SJSA1 (cell line): ENCODE measurements at places on chromosomes 13 and 19. TPM values are rescaled to one million over a fixed set of nuclear protein-coding genes. Genes with fewer than 3 reads are reported as not detected.
A peak's percentile ranks its signal among the peaks of the same experiment; 100 is the strongest.

- no peak for DNase-seq
- no peak overlapping the region for H3K27ac ChIP-seq
- H3K36me3 ChIP-seq: no peaks in the 10 kb centered on the region
- H3K27me3 ChIP-seq: no peaks in the 10 kb centered on the region
- H3K4me3 ChIP-seq: no peak overlapping the region
Observed at GRCh38 chr19:42529248-42529764, 1.0 kb upstream of the CEACAM1 start.

GRCh38 chr13:111219950-111220349 is 100.5 kb upstream of the TEX29 start:
- H3K4me3 ChIP-seq: no peak overlapping the region
- no peak for DNase-seq
- peaks cover 7% of the 10 kb centered on the region for H3K4me1 ChIP-seq
- peaks cover 40% of the 10 kb centered on the region for H3K36me3 ChIP-seq
- H3K27ac ChIP-seq: no peak overlapping the region

DNA sequence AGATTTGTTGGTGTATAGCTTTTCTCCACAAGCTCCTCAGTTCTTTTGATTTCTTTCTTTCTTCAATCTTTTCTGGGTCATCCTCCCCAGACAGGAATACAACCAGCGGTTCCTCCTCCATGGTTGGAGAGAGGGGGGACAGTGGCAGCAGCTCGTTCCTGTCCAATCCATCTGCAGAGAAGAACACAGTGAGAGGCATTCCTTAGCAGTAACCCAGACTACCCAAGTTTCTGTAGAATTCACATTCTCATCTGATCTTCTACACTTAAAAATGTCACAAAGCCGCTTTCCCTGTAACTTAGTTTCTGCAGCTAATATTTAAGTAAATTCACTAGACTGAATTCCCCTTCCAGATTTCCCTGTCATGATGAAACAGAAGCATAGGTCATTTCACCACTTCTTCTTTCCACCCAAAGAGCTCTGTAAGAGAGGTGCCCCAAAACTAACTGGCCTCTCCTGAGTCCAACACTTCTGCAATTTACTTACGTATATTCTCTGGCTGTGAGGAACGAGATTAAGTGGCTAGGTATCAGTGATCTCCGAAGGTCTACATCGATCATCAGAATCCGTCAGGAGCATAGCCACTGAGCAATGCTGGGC is 171.9 kb downstream of the TBC1D4 start:
- H3K4me3 ChIP-seq: no peak overlapping the region
- no peaks in the 10 kb centered on the region for H3K4me1 ChIP-seq
- no peak overlapping the region for H3K27ac ChIP-seq
- peaks cover 6% of the 10 kb centered on the region; the same call in 1 of the 2 replicates for H3K36me3 ChIP-seq
- no peak for DNase-seq

GRCh38 chr19:10189616-10190015 is 5.1 kb downstream of the DNMT1 start:
- H3K27ac ChIP-seq: no peak overlapping the region
- no peaks in the 10 kb centered on the region for H3K27me3 ChIP-seq
- peaks cover 22% of the 10 kb centered on the region for H3K4me1 ChIP-seq
- no peak overlapping the region for H3K4me3 ChIP-seq
- peaks cover 90% of the 10 kb centered on the region for H3K36me3 ChIP-seq

DNA sequence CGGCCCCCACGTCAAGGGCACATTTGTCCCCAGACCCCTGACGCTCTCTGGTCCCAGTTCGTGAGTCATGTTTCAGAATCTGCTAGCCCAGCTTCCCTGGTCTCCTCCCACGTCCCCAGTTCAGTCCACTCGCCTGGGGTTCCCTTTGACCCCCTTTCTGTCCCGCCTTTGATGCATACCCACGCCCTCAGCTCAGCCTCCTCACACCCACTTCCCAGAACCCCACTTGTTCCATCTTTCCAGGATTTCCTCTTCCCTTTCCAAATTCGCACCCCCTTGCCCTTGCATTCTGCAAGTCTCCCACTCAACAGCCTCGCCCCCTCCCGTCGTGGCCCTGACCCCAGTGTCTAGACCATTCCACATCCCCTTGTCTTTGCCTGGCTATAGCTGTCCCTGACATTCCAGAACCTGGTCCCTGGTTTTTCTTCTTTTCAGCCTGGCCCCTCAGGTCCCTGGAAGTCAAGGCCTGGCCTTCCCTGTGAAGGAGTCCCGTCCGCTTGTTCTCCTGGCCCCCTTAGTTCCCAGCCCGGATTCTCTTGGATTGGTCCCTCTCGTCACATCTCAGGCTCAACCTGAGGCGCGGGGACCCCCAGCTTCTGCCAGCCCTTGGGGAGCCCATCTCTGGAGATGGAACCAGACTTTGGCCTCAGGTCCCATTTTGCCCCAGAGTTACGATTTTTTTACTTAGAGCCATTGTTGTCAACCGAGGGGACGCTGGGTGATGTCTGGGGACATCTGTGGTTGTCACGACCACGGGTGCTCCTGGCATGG is 1.3 kb downstream of the NCLN start:
- peaks cover 55% of the 10 kb centered on the region for H3K36me3 ChIP-seq
- peak overlapping the region; percentile 40; the same call in 1 of the 2 replicates for H3K27ac ChIP-seq
- no peaks in the 10 kb centered on the region for H3K27me3 ChIP-seq
- DNase-seq: no peak
- peak overlapping the region; percentile 98 for H3K4me3 ChIP-seq
- H3K4me1 ChIP-seq: peaks cover 55% of the 10 kb centered on the region

DNA sequence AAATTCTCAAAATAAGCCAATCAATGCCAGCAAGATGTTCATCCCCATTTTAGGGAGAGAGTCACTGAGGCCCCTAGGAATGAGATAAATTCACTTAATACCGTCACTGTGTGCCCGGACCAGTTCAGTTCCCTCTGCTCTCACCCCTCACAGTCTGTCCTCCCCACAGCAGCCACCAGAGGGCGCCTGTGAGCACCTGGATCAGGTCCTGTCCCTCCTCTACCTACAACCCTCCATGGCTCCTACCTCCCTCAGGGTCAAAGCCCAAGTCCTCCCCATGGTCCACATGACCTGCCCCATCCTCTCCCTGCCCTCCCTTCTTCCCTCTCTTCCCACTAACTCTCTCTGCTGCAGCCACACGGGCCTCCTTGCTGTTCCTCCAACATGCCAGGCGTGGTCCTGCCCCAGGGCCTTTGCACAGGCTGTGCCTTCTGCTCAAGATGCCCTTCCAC is 42.0 kb upstream of the NFIC start:
- H3K36me3 ChIP-seq: no peaks in the 10 kb centered on the region
- H3K27me3 ChIP-seq: peaks cover 16% of the 10 kb centered on the region
- H3K4me1 ChIP-seq: peaks cover 12% of the 10 kb centered on the region
- no peak overlapping the region for H3K27ac ChIP-seq

Gene COL4A1
- 489 and 591 TPM in 2 replicates for total RNA-seq
